ENCODE measurements at places on chromosomes 7 and 10.

DNA sequence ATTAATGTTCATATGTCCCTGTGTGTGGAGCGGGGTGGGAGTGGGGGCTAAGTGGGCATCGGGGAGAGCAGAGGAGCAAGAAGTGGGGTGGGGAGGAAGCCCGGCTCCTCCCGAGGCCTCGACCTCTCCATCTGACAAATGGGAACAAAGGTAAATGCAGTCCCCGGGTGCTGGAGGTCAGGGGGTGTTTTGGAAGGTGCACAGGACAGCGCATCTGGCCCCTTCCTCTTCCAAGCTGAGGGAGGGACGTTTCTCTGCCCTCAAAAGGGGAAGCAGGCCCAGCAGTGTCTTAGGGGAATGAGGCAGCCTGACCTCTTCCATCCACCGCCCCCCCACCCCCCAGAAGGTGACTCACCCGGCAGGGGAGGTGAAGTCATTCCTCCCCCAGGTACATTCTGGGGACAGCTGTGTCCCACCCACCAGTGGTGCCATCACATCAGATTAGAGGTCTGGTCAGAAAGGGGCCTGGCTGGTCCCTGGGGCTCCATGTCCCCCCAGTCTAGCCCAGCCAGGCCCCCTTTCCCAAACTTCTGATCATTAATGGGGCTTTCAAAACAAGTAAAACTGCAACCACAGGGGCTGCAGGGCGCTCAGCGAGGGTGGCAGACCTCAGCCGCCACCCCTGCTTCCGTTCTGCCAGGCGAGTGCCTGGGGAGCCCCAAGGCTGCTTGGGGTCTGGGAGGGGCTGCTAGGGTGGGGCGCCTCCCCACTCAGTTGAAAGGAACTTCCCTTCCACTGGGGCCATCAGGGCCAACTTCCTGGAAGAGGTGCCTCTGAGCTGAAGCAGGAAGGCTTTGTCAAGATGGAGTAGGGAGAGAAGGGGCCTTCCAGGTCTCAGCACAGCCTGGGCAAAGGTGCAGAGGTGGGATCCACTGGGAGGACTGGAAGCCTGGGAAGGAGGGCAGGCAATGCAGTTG lies 10.8 kb downstream of the LFNG start:
- DNase-seq: peak; percentile 67

GRCh38 chr10:131870831-131871672 lies 29.8 kb upstream of the PPP2R2D start:
- DNase-seq: no peak

GRCh38 chr7:147182874-147183273 lies 1066.3 kb downstream of the CNTNAP2 start:
- no peak for DNase-seq

GRCh38 chr10:12041766-12042408 lies 722 bp downstream of the UPF2 start:
- DNase-seq: peak; percentile 51

DNA sequence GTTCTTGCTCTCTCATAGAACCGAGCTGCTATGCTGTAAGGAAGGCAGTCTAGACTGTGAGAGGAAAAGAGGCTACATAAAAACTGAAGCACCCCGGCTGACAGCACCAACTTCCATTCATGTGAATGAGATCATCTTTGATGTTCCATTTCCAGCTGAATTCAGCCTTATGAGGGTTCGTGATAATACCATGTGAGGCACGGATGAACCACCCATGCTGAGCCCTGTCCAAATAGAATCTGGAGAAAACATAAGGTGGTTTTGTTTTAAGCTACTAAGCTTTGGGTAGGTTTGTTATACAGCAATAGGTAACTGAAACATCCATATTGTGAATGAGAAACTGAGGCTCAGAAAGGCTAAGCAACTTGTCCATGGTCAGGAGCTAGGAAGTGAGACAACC lies 6.9 kb upstream of the VAX1 start:
- DNase-seq: no peak

- no peak for DNase-seq
Observed at GRCh38 chr10:22599048-22599561, 115.3 kb downstream of the PIP4K2A start.

DNA sequence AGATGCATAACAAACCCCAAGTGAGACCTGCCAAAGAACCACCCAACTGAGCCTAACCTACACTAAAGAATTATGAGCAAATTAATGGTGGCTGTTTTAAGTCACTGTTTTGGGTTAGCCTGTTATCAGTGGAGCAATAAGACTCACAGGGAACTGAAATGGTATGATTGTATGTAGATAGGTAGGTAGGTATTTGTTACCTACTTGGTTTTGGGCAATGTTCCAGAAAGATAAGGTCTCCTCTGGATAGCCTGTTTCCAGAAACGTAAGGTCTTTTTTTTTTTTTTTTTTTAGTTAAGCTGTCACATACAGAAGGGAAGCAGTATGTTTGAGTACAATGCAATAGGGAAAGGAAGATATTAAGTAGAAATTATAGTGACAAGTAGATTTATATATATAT lies 47.6 kb downstream of the PSMC2 start:
- no peak for DNase-seq

GRCh38 chr10:44462338-44462914 lies 77.5 kb upstream of the CXCL12 start:
- no peak for DNase-seq

GRCh38 chr10:116049974-116050304 lies 223.1 kb downstream of the GFRA1 start:
- no peak for DNase-seq

GRCh38 chr10:44193567-44194220 lies 191.2 kb downstream of the CXCL12 start:
- DNase-seq: no peak

DNA sequence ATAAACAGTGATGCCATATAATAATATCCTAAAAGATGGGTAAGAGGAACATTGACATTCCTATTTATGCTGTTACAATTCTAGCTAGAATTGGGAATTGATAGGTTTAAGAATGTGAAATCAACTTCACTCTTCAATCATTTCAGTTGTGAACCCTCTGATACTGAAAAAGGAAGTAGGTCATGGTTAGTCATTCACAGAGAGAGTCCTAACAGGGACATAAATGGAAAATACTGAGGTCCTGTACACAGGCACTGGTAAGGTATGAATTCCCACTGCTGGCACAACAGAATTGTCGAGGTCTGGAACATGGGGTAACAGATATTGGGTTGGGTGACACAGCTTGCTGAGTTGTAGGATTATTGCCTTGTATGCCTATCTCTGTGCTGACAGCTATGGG lies 289.4 kb upstream of the LRRN3 start:
- no peak for DNase-seq

DNA sequence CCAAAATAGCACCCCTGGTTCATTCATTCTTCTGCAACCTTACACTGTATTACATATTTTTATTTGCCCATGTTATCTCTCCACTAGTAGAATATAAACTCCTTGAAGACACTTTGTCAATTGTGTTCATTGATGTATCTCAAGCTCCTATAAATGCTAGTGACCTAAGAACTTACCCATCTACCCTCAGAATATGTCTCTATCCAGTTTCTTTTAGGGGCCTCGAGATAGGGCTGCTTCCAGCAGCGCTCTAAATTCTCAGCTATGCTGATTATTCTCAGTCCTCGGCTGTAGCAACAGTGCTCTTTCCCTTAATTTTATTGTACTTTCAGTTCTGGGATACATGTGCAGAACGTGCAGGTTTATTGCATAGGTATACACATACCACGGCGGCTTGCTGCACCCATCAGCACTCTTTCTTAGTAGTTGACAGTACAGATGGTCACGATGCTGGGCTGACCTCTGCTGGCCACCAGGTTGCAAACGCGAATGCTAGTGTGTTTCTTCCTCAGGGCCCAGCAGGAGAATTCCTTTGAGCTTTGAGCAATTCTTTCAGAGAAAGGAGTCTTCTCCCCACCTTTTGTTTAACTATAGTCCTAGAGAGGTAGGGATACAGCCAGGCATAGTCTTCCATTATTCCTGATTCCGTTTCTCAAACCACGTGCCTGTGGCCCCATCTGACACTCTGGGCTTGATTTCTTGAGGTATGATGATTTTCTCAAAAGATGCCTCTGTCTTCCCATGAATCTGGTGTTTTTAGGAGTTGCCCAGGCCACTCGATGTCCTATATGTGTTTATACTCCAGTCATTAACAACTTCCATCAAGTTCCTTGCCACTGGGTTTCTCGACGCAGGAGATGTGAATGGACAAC lies 49.1 kb upstream of the CDC14C start:
- peak; percentile 28 for DNase-seq

DNA sequence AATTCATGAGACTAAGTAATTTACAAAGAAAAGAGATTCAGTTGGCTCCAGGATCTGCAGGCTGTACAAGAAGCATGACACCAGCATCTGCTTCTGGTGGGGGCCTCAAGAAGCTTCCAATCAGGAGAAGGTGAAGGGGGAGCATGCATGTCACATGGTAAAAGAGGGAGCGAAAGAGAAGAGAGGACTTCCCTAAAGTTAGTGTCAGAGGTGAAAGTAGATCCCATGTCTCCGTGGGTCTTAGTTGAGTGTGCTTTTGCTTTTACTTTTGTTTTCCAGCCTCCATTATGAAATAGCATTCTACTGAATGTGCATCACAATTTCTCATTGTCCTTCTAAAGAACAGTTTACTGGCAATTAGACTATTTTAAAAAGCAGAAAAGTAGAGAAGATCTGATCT lies 213.6 kb upstream of the FZD1 start:
- DNase-seq: no peak

DNA sequence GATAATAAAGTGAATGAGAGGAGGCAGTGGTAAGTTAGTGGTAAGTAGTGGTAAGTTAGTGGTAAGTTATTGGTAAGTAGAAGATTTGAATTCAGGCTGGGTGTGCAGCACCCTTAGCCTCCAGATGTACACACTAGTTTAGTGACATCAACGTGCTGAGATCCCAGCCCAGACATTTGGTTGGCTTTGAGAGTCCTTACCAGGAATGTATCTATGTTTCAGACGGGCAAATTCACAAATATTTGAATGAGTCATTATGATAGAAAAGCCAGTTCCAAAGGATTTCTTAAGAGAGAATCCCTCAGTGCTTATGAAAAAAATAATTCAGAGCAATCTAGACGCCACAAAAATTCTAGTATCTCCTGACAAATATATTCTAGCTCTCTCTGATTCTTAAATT lies 70.0 kb downstream of the ARL4A start:
- no peak for DNase-seq

DNA sequence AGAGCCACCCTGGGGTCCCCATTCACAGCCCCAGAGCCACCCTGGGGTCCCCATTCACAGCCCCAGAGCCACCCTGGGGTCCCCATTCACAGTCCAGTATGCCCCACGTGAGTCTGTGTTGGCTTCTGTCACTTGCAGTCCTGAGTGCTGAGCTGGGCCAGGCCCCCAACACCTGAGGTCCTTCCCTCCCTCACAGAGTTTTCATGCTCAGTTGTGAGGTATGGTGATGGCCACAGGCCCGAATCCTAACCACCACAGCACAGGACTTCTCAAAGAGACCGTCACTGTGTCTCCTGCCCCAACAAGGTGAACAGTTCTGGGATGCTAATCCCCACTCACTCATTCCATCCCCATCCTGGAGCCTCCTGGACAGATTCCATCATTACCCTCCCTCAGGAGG lies 239.2 kb downstream of the PTPRN2 start:
- DNase-seq: no peak

- peak; percentile 85 for DNase-seq
Observed at GRCh38 chr10:127872871-127873600, 19.7 kb downstream of the CLRN3 start.

- DNase-seq: no peak
Observed at GRCh38 chr7:4951903-4952636, 6.9 kb downstream of the MMD2 start.

- DNase-seq: peak; percentile 90
Observed at GRCh38 chr7:22822486-22823141, at the start of gene TOMM7. Gene TOMM7, minus strand, starts transcription at chr7:22822849. Its CDS starts 70 bp downstream, at chr7:22822779.

GRCh38 chr10:104303594-104304355 lies 34.5 kb downstream of the ITPRIP start:
- no peak for DNase-seq

GRCh38 chr7:7164591-7164990 lies 17.8 kb upstream of the C1GALT1 start:
- DNase-seq: peak; percentile 30

DNA sequence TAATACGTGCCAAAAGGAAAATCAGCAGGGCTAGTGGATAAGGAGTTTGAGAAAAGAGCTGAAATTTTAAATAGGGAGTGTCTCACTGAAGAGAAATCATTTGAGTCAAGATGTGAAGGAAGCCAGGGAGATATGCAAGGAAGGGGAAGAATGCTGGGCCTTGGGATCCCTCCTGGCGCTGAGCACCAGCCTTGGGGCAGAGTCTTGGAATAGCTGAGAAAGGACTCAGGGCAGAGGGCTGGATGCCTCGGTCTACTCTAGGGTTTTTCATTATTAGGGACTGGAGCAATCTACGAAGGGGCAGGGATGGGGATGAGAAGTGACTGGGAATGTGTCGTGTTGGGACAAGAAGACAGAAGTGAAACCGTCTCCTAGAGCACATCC lies 484 bp downstream of the ZWINT start:
- no peak for DNase-seq

DNA sequence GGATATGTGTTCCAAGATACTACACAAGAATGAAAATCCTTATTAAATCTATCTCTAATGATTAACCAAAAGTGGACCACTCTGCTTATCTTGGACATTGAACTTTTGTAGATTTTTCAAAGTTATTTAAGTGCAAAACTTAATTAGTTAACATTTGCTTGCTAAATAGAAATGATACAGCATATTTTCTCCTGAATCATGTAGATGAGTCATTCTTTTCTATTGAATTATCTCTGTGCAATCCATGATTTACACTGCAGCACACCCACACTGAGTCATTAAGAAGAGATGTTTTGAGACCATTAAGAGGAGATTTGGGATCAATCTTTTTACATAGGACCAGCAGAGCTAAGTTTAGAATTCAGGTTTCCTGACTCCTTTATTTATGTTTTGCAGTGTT lies 6.6 kb upstream of the ABCC2 start:
- DNase-seq: no peak

DNA sequence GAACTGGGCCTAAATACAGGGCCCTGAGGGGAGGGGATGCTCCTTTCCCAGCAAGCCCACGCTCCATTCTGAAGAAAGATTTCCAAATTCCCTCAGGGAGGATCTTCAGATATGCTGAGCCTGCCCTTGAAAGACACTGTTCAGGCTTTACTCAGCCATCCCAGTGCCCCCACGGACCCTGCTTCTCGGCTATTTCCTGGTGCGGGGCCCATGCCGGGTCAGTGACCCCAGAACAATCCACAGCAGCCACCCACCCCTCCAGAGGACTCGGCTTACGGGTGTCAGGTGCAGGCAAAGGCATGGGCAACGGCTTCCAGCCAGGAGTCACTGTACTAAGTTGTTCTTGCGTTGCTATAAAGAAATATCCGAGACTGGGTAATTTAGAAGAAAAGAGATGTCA lies 137.1 kb downstream of the OAT start:
- no peak for DNase-seq

- no peak for DNase-seq
Observed at GRCh38 chr7:20574784-20575720, 40.4 kb upstream of the ABCB5 start.

GRCh38 chr7:128889121-128889520 lies 21.4 kb downstream of the KCP start:
- no peak for DNase-seq

- no peak for DNase-seq
Observed at GRCh38 chr10:72259491-72260238, 14.1 kb upstream of the DDIT4 start.

All from colonic mucosa (tissue), 4 donors.